ENCODE measurements at places on chromosomes 4 and X.

GRCh38 chr4:26185436-26185835, 135.4 kb upstream of the RBPJ start:
- DNase-seq = no peak

DNA sequence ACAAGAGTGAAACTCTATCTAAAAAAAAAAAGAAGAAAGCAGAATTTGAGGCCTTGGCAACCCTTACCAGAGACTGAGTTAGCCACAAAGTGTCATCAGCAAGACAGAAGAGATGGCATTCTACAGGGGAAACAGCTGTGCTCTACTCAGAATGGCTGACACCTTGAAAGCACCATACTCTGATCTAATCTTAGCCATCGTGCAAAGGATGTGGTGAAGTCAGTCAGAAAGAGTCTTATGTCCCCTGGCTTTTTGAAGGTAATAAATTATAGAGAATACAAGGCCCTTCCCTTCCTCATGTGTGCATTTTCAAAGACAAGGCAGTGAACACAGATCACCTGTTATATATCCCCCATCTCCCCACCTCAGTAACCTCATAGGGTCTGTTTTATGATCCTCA, 13.2 kb downstream of the CLNK start:
- DNase-seq = no peak

DNA sequence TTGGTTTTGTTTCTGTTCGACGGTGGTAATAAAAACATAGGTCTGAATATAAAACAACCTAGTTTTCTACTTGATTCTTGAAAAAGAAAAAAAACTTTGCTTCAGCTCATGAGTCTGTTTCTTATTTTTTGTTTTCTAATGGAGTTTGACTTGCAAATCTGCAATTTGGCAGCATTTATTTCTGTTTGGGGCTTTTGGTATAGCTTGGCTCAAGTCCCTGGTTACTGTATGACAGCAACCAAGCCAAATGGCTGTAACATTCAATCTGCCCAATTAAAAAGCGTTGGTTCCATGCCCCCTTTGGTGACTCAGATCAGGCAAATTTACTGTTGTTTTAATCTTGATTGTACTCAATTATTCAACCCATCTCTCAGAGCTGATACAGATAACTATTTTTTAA, 263.4 kb downstream of the GRIA3 start:
- no peak for DNase-seq

DNA sequence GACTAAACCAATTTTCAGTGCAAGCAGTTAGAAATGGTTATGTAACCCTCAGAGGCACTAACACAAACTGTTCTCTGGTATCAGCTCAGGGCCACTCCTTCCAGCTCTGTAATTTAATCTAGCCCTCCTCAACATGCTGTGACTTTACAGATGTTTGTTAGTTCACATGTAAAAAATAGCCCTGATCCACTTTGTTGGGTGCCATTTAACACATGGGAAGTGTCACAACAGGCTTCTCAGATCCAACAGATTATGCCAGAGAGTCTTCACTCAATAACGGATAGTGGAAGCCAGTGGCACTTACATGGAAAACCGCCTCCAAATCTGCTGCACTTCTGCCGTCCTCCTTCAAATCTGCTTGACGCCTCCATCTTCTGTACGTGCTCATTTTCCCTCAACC, 51.6 kb downstream of the ATP8A1 start:
- no peak for DNase-seq

GRCh38 chrX:2709556-2709955, 18.5 kb downstream of the CD99 start:
- DNase-seq = no peak

GRCh38 chr4:98199247-98199646, 56.0 kb upstream of the STPG2 start:
- DNase-seq = peak; percentile 10

GRCh38 chr4:186172546-186172945, 18.8 kb upstream of the CYP4V2 start:
- no peak for DNase-seq

- DNase-seq = no peak
Measured at GRCh38 chr4:71941001-71941400, 90.8 kb upstream of the NPFFR2 start.

DNA sequence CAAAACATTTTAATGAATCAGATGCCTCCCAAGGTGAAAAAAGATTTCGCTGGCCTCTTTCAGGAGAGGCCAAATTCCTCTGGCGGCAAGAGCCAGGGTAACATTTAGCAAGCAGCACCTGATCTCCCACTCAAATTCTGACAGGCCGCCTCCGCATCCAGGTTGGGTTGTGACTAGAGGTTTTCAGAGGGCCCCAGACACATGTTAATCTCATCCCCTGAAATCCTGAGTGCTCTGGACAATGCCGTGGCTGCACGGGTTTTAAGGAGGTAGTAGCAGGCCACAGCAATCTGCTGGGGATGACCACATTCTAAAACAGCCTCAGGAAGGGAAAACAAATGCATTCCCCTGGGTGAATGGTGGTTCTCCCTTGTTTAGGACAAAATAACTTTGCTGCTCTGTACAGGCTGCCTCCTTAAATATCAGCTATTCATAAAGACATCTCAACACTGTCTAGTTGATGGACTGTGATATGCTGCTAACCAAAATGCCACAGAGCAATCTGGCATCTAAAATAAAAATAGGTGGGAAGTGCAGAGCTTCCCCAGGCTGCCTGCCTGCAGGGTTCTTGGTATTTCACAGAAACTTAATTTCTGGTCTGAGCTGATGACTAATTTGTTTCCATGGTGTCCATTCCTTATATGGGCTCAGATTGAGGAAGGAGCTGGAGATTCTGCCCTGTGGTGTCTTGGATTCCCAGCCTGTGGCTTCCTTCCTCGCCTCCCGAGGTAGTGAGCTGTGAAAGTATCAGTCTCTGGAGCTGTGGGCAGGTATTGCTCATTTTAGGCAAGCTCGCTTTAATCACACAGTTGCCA, 202.0 kb downstream of the DCLK2 start:
- no peak for DNase-seq

- DNase-seq = no peak
Measured at GRCh38 chr4:167114416-167114971, 119.8 kb downstream of the SPOCK3 start.

- no peak for DNase-seq
Measured at GRCh38 chr4:6929339-6929811, 19.7 kb downstream of the TBC1D14 start.

DNA sequence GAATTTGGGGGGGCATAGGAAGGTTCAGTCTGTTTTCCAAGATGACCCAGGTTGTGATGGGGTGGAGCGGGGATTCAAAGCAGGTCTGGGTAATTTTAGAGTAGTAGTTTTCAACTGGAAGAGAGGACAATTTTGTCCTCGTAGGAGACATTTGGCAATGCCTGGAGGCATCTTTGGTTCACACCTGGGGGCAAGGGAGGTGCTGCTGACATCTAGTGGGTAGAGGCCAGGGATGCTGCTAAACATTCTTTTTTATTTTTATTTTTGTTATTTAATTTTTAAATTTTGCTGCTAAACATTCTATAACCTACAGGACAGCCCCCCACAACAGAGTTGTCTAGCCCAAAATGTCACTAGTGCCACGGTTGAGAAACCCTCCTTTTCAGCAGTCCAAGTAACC, 1.9 kb downstream of the RAB9A start:
- no peak for DNase-seq

- DNase-seq = no peak
Measured at GRCh38 chrX:48613502-48614160, 16.3 kb downstream of the WDR13 start.

DNA sequence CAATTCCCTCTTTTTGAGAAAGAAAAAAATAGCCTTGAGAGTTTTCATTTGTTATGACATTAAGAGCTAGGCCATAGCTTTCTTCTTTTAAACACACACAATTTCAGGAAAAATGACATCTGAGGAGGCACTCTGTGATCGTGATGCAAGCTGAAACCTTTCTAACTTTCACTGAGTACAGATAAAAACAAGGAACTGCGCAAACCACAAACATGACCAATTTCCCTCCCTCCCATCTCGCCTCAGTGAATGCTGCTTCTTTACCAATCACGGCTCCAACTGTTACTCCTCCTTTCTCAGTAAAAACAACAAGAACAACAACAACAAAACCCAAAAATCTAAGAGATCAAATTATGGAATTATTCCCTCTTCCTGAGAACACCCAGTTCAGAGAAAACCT, 626.8 kb downstream of the TLL1 start:
- no peak for DNase-seq

- DNase-seq = no peak
Measured at GRCh38 chr4:151198748-151199147, 78.2 kb upstream of the PRSS48 start.
